Kidney (tissue), 22 donors: ENCODE measurements at places on chromosomes 13 and 19.

DNA sequence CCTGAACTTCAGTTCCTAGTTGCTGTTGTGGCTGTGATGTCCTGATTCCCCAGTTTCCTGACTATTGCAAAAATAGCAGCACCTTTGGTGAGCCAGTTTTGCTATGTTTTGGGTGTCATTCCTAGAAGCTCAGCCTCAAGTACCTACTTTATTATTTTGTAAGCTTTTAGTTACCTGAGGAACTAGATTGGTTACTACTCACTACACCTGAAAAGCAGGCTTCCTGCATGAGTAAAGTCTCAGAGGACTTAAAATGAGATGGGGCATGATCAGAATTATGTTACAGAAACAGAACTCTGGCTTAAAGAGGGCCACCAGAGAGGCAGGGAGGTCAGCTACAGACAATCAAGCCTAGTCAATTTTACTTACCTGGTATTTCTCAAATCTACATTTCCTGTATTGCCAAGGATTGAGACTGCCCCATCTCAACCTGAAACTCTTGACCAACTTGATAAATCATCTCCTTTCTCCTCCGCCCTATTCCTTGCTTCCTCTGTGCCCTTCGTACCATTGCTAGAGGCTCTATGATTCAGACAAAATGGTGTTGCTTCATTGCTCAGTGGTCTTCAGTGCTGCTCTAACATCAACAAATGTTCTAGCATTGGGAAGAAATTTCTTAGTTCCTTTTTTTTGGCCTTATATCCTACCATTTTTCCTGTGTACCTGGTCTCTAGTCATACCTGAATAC is 58.9 kb downstream of the RAP2A start:
- H3K4me3 ChIP-seq = no peak overlapping the region
- H3K27ac ChIP-seq = no peak overlapping the region
- no peaks in the 10 kb centered on the region for H3K4me1 ChIP-seq
- H3K36me3 ChIP-seq = no peaks in the 10 kb centered on the region

DNA sequence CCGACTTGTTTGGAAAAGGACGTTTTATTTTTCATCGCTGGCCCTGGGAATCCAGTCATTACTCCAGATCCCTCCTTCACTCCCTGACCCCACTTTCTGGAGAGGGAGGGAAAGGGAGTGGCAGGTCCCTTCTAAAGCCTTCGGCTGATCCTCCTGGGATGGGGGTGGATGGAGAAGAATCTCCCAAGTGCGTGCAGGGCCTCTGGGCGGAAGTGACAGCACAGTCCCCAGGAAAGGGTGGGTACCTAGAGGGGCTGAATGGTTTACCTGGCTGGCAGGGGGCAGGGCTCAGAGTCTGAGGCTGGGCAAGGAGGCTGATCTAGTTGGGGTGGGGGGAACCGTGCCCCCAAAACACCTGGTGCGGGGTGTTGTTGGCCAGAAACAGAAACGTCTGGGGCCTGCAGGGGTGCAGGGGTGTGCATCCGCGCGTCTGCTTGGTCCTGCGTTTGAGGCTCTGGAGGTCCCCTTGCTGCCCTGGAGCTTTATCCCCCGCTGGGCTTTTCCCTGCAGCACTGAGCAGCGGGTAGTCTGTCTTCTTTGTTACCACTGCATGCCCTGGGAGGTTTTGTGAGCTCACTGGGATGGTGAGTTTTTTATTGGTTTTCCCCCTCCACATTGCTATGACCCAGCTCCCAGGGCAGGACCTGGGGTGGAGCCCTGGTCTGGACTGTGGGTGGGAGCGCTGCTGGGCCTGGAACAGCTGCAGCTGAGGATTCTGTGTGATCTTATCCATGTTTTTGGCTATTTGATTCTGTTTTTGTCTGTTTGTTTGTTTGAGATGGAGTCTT is 3.0 kb upstream of the ZNF628 start:
- H3K4me3 ChIP-seq = no peak overlapping the region
- H3K4me1 ChIP-seq = peaks cover 22% of the 10 kb centered on the region
- no peak overlapping the region for H3K27ac ChIP-seq
- no peak for DNase-seq
- H3K27me3 ChIP-seq = no peaks in the 10 kb centered on the region

DNA sequence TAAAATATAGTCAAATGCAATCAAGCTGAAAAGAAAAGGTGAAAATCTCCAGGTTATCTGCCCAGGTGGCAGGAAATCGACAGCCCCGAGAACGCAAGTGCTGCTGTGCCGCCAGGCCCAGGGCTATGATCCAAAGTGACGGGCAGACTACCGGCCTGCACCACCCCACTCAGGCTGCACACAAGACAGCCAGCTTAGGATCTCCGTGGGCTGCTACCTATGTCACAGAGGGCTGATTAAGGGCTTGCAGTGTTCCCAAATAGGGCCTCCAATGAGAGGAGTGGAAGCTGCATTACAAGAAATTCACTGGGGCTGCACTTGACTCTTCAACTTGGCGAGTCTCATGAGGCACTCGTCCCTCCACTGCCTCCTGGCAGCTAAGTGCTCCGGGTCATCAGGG is 121.8 kb downstream of the CRYL1 start:
- peaks cover 31% of the 10 kb centered on the region for H3K36me3 ChIP-seq
- no peak for DNase-seq
- H3K27ac ChIP-seq = no peak overlapping the region
- H3K4me3 ChIP-seq = no peak overlapping the region
- no peaks in the 10 kb centered on the region for H3K27me3 ChIP-seq

DNA sequence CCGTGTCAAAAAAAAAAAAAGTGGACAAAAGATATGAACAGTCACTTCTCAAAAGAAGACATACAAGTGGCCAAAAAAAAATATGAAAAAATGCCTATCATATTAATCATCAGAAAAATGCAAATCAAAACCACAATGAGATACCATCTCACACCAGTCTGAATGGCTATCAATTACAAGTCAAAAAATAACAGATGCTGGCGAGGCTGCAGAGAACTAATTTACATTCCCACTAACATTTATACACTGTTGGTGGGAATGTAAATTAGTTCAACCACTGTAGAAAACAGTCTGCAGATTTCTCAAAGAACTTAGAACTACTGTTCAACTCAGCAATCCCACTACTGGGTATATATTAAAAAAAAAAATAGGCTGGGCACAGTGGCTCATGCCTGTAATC is 26.5 kb upstream of the FOXO1 start:
- H3K4me1 ChIP-seq = no peaks in the 10 kb centered on the region
- no peaks in the 10 kb centered on the region for H3K36me3 ChIP-seq
- DNase-seq = no peak
- H3K27me3 ChIP-seq = no peaks in the 10 kb centered on the region

GRCh38 chr13:97434397-97435201 is 630 bp downstream of the RAP2A start:
- DNase-seq = peak; percentile 87
- peak overlapping the region; percentile 83 for H3K4me3 ChIP-seq
- no peaks in the 10 kb centered on the region for H3K27me3 ChIP-seq
- H3K4me1 ChIP-seq = peaks cover 4% of the 10 kb centered on the region
- H3K27ac ChIP-seq = peak overlapping the region; percentile 40

- no peak for DNase-seq
- H3K36me3 ChIP-seq = no peaks in the 10 kb centered on the region
- H3K27me3 ChIP-seq = peaks cover 15% of the 10 kb centered on the region
- no peak overlapping the region for H3K4me3 ChIP-seq
- no peaks in the 10 kb centered on the region for H3K4me1 ChIP-seq
Observed at GRCh38 chr19:8336660-8337059, 6.4 kb downstream of the KANK3 start.

GRCh38 chr13:112803422-112803821 is 113.6 kb downstream of the ATP11A start:
- no peak overlapping the region for H3K4me3 ChIP-seq
- H3K4me1 ChIP-seq = no peaks in the 10 kb centered on the region
- DNase-seq = no peak

GRCh38 chr13:106603546-106603945 is 35.6 kb upstream of the ARGLU1 start:
- H3K4me1 ChIP-seq = no peaks in the 10 kb centered on the region
- H3K36me3 ChIP-seq = no peaks in the 10 kb centered on the region
- no peak overlapping the region for H3K4me3 ChIP-seq
- DNase-seq = no peak

- no peaks in the 10 kb centered on the region for H3K27me3 ChIP-seq
- no peaks in the 10 kb centered on the region for H3K4me1 ChIP-seq
- DNase-seq = peak; percentile 7
- H3K4me3 ChIP-seq = no peak overlapping the region
- no peaks in the 10 kb centered on the region for H3K36me3 ChIP-seq
- H3K27ac ChIP-seq = no peak overlapping the region
Observed at GRCh38 chr19:13430790-13431582, 75.3 kb downstream of the CACNA1A start.

DNA sequence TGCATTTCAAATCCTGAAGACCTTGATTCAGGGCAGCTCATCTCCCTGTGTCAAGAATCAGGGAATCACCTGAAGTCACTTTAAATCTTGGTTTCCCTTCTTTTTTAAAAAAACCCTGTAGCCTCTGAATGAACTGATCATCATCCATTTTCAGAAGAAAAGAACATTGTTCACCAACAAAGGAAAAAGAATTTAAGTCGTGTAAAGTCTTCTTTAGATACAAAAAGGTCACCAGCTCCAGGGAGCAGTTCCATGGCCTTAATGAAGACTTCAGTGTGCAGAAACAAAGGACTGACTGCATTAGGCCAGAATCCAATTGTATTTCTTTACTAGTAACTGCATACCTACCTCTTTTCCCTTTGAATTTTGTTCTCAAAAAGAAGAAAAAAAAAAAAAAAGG is 245.0 kb downstream of the ABCC4 start:
- no peak overlapping the region for H3K4me3 ChIP-seq
- DNase-seq = no peak
- no peaks in the 10 kb centered on the region for H3K27me3 ChIP-seq
- H3K36me3 ChIP-seq = no peaks in the 10 kb centered on the region
